Stimulated activated CD4-positive, alpha-beta T cell treated with anti-CD3 and anti-CD28 coated beads, Interleukin-1b, Interleukin-23, amount 100 ng/mL, for 4 hours (primary cell): ENCODE measurements at places on chromosomes 6 and 20.

DNA sequence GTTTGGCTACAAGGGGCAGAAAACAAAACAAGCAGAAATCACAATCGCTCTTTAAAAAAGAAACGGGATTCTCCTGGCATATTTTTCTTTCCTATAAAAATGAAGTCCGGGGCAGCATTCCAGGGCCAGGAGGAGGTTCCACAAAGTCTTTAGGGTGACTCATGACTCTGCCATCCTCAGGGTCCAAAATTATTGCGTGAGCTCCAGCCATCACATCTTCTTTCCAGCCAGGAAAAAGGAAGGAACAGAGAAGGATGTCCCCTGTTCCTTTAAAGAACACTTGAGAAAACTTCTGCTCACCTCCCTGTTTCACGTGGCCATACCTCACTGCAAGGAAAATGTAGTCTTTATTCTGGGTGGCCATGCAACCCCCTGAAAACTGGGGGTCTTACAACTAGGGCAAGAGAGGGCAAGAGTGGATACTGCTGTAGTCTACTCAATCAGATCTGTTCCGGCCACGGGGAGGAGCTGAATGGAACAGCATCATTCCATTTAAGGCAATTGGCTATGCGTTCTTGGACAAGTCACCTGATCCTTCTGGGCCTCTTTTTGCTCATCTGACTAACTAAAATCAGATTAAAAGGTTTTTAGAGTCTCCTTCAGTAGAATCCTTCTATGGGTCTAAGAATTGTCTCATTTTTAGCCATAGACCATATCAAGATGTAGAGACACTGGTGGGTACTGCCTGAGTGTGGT is 49.4 kb downstream of the CTCFL start:
- no peak for DNase-seq

- no peak for DNase-seq
Measured at GRCh38 chr6:93849857-93850256, 430.5 kb upstream of the EPHA7 start.

DNA sequence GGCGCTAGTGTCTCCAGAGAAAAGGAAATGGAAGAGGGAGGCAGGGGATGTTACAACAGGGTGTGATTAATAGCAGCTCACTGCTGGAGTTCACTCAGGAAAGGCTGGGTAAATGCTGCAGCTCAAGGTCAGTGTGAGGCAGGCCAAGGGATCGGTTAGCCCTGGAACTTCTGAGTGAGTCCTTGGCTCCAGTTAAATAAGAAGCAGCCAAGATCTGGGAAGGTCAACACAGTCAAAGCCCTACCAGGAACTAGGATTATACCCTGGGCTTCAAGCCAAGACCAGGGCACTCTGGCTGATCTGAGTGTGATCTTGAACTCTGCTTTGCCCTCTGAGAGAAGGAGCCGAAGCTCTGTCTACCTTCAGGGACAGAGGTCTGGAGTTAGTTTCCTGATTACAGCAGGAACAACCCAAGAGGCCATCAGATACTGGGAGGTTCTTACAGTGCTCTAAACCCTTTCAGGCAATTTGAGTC is 44.3 kb downstream of the TPD52L1 start:
- no peak for DNase-seq

- no peak for DNase-seq
Measured at GRCh38 chr6:146211646-146212045, 182.8 kb downstream of the GRM1 start.

DNA sequence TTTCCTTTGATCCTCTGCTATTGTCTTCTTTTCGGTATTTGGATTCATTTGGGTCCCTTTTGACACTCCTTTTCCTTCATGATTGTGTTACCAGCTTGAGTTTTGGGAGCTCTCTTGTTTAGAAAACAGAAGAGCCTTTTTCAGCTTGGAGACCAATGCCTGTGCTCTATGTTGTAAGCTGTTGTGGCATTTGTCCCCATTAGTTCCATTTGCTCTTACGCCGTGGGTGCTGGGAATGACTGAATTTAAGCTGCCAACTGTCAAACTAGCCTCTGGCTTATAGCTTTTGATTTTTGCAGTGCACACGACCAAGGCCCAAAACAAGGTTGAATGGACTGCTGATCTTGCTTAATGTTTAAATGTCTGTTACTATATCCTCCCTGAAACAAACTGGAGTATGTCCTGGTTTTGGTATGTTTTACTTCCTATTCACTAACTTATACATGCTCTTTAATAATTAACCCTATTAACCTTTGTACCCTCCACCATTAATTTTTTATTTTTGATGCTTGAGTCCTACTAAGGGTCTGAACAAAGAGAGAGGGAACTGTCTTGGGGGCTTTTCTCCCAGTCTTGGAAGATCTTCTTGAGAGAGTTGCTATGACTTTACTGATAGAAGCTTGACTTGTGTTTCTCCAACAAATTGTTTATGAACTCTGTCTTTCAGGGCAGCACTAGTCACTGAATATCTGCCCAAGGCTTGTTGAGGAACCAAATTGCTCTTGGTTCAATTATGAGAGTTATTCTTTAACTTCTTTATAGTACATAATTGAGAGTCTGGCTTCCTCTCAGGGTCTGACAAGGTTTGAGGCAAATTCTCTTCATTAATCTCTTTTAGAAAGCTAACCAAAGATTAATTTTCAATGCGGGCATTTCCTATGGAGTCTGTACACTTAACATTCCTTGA is 100.3 kb upstream of the SIRPG start:
- no peak for DNase-seq

GRCh38 chr20:53124803-53125202 is 152.6 kb downstream of the TSHZ2 start:
- no peak for DNase-seq

DNA sequence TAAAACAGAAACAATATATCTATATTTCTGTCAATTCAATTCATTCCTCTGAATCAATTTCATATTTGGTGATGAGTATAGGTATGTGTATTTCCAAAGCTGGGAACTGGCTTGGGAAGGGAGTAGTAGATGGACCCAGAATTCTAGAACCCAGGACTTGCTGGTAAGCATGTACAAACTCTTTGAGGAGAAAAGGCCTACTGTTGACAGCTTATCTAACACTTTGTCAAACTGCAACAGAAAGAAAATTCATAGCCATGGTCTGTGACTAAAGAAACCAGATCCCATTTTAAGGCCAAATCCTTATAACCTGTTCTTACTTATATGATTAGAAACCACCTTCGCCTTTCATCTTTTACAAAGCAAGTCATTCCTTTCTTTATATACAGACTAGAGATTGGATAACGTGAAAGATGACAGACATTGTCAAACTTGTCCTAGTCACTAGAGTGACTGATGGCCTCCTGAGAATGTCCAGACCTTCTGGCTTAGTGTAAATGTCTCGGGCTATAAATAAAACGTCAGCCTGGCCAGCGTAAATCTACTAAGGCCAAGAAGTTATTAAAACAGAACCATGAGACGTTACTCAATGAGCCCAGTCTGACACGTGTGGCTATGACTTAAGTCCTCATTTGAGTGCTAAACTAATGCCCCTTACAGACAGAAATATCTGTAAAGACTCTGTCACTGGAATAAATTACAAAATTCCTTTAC is 152.3 kb downstream of the ALDH8A1 start:
- DNase-seq = no peak

GRCh38 chr6:143963158-143963919 is 44.7 kb downstream of the PLAGL1 start:
- DNase-seq = no peak

- DNase-seq = no peak
Measured at GRCh38 chr6:95882371-95882770, 133.4 kb upstream of the FUT9 start.

DNA sequence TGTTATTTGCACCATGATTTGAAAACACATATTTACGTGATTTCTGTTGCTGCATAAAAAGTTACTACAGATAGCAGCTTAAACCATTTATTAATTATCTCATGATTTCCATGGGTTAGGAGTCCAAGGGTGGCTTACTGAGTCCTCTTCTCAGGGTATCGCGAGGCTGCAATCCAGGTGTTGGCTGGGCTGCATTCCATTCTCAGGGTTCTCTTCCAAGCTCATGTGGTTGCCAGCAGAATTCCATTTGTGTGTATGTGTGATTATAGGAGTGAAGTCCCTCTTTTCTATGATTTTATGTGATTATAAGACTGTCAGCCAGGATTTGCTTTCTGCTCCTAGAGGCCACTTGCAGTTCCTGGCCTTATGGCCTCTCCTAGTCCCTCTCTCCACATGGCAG is 135.1 kb downstream of the FAM83B start:
- no peak for DNase-seq

- DNase-seq = no peak
Measured at GRCh38 chr20:22216984-22217383, 367.4 kb downstream of the FOXA2 start.

- no peak for DNase-seq
Measured at GRCh38 chr6:147695819-147696218, 187.3 kb downstream of the SAMD5 start.

DNA sequence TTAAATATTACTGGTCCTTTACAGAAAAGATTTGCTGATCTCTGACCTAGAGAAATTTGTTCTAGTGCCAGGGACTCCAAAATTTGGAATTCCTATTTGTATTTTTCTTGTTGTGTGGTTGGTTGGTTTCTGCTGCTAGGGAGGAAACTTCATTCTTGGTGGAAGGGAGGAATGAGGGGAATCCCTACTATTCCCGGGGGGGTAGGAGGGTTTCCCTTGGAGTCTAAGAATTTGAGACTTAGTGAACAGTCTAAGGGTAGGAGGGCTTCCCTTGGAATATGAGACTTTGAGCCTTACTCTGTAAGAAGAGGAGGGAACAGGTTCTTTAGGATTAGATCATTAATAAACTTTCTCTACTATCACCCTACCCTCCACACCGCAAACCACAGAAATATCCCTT is 67.1 kb upstream of the ADGRF1 start:
- no peak for DNase-seq

DNA sequence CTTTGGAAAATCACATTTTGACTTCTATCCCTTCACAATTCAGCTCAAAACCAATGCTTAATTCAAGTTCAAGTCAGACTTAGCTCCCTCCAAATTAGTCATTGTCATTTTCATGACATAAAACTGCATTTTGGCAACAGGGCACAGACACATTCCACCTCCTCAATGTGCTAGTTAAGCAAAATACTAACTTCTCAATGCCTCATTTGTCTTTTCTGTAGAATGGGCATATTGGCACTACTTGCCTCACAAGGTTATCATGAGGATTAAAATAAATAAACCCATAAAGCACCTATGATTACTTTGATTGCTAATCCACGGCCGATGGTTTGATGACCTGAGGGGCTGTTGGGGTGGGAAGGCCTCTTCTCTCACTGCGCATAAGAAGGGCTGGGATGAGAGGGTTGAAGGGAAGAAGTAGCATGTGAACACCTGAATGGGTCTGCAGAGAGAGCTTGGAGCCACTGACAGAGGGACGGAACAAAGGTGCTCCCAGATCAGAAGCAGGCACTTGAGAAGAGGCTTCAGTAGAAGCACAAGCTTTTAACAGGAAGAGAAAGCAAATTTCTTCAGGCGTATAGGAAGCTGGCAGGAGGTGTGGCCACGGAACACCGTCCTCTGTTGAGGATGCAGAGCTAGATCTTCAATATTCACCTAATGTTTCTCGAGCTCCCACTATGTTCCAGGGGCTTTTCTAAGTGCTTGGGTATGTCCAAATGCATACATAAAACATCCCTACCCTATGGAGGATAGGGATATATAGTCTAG is 11.7 kb upstream of the TBC1D7 start:
- DNase-seq = no peak

GRCh38 chr20:61804752-61805295 is 260.9 kb downstream of the TAF4 start:
- DNase-seq = no peak

DNA sequence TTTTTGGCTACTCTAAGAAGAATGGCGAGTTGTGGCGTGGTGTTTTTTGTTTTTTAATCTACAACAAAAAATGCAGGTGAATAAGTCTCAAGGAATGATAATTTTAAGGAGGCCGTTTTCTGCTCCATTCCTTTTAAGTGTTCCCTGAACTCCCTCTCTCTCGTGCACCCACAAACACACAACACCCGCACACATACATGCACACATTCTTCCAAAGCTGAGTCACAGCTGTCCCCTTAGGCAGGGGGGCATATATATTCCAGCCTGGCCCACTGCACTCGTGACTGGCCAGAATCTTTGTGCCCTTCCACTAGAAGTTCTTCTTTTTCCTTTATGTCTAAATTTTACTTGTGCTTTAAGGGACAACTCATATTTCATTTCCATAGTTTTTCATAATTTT is 405.7 kb downstream of the LMBRD1 start:
- DNase-seq = no peak
